ENCODE measurements at places on chromosomes 2 and 18. TPM values are rescaled to one million over a fixed set of nuclear protein-coding genes. Genes with fewer than 3 reads are reported as not detected.

UGT1A7 gene
- total RNA-seq = not detected

TMEFF2 gene
- total RNA-seq = 1.5 TPM

TCF23 gene
- not detected for total RNA-seq

MAP2 gene
- 4.4 TPM for total RNA-seq

AQP12B gene
- not detected for total RNA-seq

RFX8 gene
- 1.5 TPM for total RNA-seq

POTEI gene
- 0.56 TPM for total RNA-seq

LDLRAD4 gene
- 1.9 TPM for total RNA-seq

DNAJC27 gene
- total RNA-seq = 2.4 TPM

SIX3 gene
- not detected for total RNA-seq

OSBPL6 gene
- total RNA-seq = 8.5 TPM

C1QL2 gene
- 0.69 TPM for total RNA-seq

UGT1A6 gene
- not detected for total RNA-seq

LYPD6B gene
- 1.7 TPM for total RNA-seq

FSIP2 gene
- total RNA-seq = 3.8 TPM

CABYR gene
- total RNA-seq = 48.4 TPM

LOXHD1 gene
- 0.17 TPM for total RNA-seq

DIPK1C gene
- 0.07 TPM for total RNA-seq

MC5R gene
- total RNA-seq = not detected

MOGAT1 gene
- total RNA-seq = 0.94 TPM
